Stimulated activated CD4-positive, alpha-beta T cell treated with anti-CD3 and anti-CD28 coated beads, TNF-alpha, amount 100 ng/mL, for 4 hours (primary cell): ENCODE measurements at places on chromosomes 2 and 18.
A peak's percentile ranks its signal among the peaks of the same experiment; 100 is the strongest.

DNA sequence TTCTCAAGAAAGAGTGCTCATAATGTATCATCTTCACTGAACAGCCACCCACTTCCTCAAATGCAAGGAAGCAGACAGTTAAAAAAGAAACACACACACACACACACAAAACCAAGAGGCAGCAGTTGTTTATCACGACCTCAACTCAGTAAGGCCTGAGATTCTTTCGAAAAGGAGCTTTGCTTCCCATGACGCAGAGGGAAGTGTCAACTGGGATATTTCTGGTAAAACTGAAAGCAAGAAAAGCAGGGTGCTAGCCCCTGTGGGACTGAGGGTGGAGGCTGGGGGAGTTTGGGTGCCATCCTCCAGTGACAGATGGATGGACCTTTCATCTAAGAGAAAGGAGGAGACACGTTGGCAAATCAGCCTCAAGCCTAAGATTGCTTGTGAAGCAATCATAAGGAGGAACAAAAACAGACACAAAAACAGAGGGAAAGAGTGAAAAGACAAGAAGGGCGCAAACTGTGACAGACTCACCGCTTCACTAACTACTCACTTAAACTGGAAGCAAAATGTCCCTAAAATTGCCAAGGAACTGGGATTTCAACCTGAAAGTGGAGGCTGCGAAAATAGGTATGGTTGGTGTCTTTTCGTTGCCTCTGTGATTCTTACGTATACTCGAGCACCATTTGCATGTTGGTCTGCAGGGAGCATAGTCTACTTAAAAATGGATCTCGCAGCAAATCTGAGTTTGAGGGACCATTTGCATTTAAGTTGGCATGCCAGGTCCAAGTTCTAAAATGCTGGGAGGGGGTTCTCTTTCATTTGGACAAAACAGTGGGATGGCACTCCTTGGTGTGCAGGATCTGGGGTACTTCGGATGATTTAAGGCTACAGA is at the start of gene ARHGAP25:
TSS of gene ARHGAP25 (plus strand) at position 124 of the 838 bp plus-strand sequence. CDS start at position 513, 389 bp downstream.
- no peak for DNase-seq

- no peak for DNase-seq
These were observed 182.6 kb upstream of the THSD7B start for GRCh38 chr2:136582628-136583205.

DNA sequence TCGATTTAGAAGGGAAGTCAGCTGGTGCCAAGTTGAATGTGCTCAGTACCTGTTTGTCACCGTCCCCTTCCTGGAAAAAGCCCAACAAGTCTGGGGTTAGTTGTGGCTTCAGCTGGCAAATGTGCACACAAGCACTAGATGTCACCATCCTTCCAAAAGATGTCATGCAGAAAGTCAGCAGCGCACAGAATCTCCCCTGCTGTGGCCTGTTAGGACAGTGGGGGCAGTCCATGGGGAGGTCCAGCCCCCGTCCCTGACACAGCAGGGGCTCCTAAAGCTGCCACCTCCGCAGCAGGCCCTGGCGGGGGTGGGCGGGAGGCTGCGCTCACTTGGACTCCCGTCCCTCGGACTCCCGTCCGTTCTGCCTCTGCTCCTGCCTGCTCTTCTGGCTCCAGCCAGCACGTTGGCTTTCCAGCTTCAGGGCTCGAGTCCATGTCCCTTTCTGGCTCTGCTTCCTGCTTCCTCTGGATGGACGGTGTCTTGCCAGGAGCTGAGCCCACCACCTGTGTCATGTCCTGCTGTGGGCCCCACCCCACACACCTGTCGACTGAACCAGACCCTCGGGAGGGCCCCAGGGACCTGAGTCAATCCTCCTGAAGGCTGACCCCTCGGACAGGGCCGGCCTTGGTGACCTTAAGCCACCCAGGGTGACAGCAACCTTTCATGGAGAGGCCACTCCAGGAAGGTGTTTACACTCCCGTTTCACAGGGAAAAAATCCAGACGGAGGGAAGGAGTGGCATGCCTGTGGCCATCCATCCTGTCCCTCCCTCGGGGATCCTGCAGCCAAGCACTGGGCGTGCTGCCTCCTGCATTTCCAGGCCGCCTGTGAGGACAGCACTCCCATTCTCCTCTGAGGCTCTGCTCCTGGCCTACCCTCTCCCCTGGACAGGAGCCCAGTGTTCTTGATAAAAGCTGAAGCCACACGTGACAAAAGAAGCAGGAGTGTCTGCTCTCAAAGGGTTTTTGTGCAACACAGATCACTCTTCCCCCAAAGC is 8.5 kb downstream of the RAB17 start:
- DNase-seq, result peak; percentile 24

DNA sequence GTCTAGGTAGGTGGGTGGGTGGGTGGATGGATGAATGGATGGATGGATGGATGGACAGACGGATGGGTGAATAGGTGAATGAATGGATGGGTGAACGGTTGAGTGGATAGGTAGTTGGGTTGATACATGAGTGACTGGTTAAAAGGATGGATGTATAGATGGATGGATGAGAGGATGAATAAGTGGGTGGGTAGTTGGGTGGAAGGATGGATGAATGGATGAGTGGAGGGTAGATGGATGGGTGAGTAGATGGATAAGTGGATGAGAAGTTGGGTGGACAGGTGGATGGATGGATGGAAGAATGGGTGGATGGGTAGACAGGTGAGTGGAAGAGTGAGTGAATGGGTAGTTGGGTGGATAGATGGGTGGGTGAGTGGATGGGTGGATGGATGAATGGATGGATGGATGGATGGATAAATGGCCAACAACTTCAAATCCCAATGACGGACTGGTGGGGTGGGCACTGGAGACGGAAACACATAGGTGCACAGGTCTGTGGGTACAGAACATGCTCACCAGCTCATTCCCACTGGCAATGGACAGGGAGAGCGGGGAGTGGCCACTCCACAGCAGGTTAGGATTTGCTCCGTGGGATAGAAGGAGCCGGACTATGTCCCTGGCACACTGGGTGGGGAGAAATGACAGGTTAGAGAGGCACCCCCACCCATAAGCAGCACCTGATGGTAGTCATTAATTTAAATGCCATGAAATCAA is 48.8 kb downstream of the ANKMY1 start:
- DNase-seq, result no peak

GRCh38 chr2:30465171-30465545 is 18.1 kb downstream of the LCLAT1 start:
- no peak for DNase-seq

DNA sequence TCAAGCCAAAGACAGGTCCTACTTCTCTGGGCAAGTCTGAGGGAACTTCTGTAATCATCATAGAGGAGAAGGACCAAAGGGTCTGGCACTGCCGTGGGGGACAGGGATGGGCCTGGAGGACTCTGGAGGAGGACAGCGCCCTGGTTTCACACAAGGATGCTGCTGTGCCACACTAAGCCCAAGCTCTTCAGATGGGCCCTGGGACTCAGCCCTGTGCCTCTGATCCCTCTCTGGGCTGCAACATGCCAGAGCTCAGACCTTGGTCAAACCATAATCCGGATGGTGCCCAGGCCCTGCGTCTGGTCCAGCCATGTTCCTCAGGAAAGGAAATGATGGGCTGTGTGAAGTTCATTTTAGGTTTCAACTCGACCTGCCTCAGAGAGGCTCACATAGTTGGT is 222.0 kb upstream of the COPS8 start:
- DNase-seq, result no peak
